B cell (primary cell): ENCODE measurements at places on chromosomes 11 and 22.

GRCh38 chr22:41780746-41781505 lies 19.6 kb upstream of the CCDC134 start:
- peak; percentile 94 for DNase-seq

DNA sequence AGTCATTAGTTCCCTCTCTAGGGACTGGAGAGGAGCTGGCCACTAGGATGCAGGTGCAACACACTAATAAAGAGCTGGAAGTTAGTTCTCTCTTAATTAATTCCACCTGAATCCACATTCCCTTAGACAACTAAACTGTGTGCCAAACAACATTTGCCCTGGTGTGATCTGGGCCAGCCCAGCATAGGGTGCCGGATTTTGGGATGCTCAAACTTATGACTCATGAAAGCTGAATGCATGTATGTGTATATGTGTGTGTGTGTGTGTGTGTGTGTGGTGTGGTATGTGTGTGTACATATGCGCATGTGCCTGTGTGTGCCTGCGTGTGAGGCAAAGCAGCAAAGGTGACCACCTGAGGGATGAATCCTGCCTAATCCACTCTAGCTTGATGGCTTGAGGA lies 110.7 kb downstream of the EHF start:
- DNase-seq, result no peak

DNA sequence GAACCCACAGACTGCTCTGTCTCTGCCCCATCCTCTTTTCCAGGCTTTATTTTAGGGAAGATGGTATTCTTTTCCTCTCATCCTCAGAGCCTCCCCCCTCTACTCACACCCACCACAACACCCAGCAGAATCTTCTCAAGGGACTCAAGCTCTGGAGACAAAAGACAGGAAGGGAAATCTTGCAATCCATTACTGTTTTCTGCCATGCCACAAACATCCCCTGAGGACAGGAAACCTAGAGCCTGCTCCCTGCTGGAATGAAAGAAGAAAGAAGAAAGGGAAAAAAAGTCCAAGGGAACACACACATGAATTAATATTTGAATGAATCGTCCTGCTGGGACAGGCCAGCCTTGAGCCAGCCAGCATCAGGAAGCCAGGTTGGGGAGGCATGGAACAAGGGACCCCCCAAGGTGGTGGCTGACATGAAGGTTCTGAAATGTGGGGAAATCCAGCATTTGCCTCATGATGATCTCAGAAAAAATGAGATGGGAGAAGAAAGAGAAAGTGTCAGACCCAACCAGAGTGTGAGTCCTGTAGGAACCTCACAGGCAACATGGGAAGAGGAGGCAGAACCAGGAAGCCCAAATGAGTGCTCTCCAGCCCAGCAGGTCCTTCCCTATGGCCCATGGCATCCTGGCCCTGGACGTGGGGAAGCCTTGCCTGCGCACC lies 34.0 kb downstream of the SLCO2B1 start:
- no peak for DNase-seq

DNA sequence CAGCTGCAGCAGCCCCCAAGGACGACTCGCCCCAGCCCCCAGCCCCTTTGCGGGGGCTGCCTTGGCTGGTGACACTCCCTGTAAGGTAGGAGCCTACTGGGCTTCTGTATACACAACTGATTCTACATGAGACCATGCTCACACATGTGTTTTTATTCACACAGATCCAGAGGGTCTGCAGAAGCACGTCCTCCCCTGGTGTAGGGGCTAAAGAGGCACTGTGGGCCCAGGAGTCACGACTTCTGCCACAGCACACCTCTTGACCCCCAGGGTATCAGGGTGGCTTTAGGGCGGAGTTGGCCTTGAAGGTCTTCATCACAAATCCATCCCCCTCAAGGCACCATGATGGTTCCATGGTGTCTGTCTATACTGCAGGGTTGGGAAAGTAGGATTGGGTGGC lies 931.2 kb downstream of the TBC1D22A start:
- DNase-seq, result no peak
